Astrocyte of the spinal cord (primary cell): ENCODE measurements at places on chromosomes 2 and 18.

DNA sequence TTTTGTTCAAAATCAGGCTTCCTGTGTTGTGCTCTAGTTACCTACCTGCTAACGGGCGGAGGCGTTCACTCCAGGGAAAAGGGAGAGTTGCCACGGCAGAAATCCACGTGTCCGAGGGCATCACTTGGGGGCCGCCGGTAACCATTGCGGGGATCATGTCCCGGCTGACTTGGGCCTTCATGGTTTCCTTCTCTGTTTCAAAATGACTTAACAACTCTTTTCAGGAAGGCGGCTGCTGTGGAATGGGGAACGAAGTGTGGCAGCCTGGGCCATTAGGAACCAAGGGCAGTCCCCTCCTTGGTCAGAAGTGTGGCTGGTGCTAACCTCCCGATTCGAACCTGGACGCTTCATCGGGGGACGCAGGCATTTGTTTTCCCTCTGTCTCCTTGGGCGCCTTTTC, 56.8 kb downstream of the INPP5D start:
- no peak for DNase-seq

DNA sequence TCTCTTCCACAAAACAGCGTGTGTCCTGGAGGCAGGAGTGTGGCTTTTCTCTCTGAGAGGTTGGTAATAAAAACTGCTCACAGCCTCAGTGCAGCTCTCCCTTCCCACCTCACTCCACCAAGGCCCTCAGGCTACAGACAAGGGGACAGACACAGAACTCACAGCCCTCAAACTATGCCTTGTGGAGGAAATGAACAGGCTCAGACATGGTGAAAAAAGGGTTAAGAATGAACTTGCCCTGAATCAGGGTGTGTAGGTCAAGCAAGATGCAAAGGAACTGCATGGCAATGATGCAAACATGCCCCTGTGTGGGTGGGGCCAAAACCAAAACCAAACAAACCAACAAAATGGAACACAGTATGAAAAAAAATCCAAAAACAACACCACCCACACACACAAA, 125.8 kb downstream of the GALNT14 start:
- DNase-seq: no peak

- DNase-seq: no peak
Observed at GRCh38 chr18:79214056-79214455, 144.9 kb downstream of the ATP9B start.

DNA sequence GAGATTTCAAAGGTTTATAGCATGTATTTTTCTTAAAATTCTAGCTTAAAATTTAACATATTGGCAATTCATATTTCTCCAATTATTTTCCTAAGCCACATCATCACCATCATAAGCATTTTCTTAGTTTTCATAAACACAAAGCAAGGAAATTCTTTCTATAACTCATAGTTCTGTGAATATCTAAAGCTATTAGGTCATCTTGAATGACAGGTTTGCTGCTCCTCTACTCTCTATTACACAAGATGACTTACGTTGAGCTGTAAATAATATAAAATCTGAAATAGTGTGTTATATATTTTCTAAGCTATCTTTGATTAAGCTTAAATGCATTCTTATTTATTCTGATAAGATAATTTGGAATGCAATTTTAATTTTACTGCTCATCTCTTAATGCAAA, 984.6 kb upstream of the CNTNAP5 start:
- DNase-seq: no peak

DNA sequence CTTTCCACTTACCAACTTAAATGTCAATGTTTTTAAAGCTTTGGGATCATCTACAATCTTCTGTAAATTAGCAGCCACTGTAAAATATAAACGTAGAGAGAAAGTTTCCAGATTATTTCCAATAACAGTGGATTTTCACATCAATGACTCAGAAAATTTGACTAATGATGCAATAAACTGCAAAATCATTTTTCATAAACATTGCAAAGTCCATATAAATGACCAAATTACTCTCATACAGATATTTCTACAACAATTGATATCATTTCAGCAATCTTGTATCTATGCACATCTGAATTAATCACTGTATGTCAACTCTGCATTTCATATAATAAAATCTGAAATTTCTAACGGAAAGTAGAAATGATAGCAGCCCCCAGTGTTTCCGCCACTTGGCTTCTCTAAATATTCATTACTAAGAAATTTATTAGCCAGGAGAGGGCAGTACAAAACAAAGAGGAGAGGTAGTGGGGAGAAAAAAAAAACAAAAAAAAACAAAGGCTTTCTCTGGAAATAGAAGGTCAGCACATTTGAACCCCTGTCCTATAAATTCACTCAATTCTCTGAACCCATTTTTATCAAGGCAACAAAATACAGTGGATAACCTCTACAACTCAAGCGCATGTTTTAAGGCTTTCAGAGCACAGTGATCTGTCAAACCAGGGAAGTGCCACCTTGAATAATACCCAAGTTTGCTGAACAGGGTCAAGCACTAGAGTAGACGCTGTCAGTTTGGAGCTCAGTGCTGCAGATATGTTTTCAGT, 282.6 kb downstream of the STK39 start:
- DNase-seq: peak; percentile 10

GRCh38 chr2:98460573-98461497, 16.2 kb downstream of the INPP4A start:
- DNase-seq: no peak

GRCh38 chr2:144071461-144071860, 448.5 kb downstream of the ZEB2 start:
- DNase-seq: peak; percentile 60

DNA sequence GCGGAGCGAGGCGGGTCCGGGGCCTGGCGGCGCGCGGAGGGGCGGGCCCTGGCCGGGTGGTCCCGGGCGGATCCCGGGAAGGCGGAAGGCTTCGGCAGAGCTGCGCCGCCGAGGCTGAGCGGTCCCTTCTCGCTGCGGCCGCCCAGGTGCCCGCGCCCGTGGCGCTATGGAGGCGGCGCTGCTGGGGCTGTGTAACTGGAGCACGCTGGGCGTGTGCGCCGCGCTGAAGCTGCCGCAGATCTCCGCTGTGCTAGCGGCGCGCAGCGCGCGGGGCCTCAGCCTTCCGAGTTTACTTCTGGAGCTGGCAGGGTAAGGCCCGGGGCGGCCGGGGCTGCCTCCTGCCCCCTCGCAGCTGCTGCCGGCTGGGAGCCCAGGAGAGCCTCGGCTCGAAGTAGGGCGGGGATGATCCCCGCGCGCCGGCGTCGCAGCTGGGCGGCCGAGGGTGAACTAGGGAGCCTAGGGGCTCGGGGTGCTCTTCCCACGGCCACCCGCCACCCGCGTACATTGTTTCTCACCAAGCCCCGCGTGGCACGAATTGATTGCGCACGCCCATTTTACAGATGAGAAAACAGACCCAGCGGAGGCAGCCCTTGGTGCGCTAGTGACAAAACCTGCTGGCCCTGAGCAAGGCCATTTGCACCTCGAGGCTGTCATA, at the start of gene SLC66A3:
Gene SLC66A3, plus strand, starts transcription at position 87 of the 655 bp plus-strand sequence. Its CDS starts 80 bp downstream, at position 167.
- DNase-seq: peak; percentile 90

DNA sequence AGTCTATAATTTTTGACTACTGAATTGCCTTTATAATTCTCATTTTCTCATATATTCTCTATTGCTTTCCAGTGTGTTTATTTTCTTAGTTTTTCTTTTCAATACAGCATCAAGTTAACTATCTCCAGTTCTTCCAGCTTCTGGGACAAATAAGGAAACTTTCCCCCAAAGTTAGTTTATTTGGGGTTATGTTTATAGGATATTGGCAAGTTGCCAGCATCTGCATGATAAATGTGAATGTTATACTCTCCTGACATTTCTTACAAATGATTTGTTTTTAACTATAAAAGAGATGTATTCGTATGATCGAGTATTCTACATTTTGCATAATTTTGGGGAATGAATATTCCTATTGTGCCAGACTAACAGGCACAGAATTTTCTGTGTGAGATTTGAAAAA, 140.6 kb upstream of the KCNJ3 start:
- DNase-seq: no peak

- no peak for DNase-seq
Observed at GRCh38 chr18:50716902-50717301, 102.9 kb downstream of the MRO start.

DNA sequence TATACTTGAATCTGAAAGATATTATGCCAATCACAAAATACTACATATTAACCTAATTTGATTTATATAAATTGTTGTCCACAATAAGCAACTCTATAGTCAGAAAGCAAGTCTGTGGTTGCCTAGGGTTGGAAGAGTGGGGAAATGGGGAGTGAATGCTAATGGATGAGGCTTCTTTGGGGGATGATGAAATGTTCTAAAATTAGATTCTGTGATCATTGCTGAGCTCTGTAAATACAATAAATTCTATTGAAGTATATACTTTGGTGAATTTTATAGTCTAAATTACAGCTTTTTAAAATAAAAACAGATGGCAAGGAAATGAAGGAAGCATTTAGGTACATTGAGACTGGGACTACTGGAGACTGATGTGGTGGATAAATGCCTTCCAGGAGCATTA, 275.5 kb downstream of the MBD2 start:
- no peak for DNase-seq

DNA sequence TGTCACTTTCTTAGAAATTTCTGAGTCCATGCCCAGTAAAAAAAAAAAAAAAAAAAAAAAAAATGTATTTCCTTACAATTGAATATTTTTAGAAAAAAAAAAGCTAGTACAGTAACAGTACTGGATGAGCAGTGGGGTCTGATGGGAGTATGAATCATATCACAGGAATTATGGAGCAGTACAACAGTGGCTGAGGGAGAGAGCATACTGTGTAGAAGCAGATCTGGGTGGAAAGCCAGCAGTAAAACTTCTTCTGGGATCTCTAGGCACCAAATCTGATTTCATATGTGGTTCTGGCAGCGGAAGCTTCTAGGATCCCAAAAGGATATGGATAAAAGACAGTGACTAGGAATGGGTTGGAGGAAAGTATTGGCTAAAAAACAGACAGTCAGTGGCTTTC, 414.9 kb upstream of the FSHR start:
- no peak for DNase-seq

- no peak for DNase-seq
Observed at GRCh38 chr2:98730053-98730706, 752 bp downstream of the MGAT4A start.

DNA sequence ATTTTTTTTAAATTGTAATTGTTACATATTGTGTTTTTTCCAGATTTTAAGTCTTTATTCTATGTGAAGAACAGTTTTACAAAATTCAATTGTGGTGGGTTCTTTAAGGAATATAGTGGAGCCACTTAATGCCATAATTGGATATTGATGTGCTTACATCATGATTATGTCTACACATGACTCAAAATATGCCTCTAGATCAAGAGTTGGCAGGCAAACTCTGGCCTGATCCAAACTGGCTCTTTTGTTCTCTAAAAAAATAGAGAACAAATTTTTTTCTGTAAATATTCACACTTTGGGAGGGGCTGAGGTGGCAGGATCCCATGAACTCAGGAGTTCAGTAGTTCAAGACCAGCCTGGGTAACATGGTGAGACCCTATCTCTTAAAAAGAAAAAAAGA, 8.3 kb downstream of the EHBP1 start:
- DNase-seq: peak; percentile 30

GRCh38 chr2:139031722-139032121, 251.5 kb upstream of the NXPH2 start:
- peak; percentile 17 for DNase-seq

DNA sequence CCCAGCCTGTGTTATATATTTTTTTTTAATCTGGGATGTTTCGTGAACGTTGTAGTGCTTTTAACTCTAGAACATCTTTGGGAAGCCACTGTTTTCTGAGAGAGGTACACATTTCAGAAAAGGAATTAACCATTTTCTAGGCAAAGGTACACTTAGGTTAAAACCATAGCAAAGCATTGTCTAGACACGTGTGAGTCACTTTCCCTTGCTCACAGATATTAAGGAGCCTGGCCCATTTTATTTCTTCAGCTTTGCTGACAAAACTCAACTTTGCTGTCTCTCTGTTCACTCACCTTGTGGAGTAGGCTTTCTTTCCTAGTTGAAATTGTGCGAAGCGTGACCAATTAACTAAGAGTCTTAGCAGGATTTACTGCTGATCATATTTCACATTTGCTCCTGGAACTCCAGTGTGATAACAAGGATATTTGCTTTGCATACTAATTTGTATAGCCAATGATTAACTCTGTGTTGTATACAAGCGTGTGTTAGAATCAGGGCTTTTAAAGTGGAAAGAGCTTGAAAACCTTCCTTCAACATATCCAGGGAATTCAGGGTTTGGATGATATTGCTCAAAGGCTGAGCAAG, 215.0 kb upstream of the AGAP1 start:
- peak; percentile 45 for DNase-seq

DNA sequence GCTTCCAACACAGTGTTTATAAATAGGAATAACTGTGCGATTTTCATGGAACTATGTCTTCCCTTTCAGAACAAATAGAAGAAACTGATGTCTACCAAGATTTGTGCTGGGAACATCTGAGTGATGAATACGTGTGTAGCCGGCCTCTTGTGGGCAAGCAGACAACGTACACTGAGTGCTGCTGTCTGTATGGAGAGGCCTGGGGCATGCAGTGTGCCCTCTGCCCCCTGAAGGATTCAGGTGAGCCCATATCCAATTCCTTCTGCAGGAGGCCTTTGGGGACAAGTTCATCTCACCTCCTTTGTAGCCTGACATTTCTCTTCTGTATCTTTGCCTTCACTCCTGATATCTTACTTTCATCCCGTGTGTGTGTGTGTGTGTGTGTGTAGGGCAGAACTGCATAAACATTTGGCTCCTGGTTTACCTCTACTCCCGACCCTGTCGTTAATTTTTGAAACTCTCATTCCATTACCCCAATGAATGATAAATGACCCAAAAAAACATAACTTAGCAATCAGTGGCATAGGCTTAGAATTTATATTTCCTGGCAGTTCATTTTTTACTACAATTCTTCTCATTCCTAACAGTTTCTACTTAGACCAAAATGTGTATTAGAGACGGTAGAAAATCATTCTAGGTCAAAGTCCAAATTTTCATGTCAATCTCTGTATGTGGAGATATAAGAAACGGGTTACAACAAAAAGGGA, 111.0 kb upstream of the RASGRP3 start:
- no peak for DNase-seq

DNA sequence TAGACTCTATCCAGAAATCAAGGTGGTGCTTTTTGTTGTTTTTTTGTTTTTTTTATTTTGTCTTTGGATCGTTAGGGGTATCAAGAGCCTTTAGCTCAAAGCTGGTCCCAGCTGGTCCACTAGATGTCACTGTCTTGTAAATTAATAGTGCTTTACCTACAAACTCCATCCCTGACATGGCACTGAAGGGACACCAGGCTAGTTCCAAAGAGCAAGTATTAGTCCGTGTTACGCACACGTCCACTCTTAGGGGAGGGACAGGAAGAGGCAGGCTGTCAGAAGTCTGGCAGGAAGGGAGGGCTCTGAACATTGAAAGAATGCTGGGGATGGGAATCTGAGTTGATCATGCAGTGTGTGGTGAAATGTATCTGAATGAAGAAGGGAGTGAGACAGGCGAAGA, 85.9 kb upstream of the CCBE1 start:
- DNase-seq: peak; percentile 71

DNA sequence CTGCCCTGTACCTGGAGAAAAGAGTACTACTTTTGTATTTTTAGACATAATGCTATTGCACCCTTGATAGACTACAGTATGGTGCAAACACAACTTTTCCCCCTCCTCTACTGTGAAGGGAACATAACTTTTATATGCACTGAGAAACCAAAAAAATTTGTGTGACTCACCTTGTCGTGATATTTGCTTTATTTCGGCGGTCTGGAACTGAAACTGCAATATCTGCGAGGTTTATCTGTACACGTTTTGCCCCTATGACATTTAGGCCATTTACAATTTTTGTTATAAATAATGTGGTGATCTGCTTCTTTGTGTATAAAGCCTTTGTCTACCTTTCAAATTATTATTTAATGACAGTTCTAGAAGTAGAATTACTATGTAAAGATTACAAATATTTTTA, 34.4 kb upstream of the AAK1 start:
- no peak for DNase-seq
